Panc1 (cell line): ENCODE measurements at places on chromosomes 1 and 21.

DNA sequence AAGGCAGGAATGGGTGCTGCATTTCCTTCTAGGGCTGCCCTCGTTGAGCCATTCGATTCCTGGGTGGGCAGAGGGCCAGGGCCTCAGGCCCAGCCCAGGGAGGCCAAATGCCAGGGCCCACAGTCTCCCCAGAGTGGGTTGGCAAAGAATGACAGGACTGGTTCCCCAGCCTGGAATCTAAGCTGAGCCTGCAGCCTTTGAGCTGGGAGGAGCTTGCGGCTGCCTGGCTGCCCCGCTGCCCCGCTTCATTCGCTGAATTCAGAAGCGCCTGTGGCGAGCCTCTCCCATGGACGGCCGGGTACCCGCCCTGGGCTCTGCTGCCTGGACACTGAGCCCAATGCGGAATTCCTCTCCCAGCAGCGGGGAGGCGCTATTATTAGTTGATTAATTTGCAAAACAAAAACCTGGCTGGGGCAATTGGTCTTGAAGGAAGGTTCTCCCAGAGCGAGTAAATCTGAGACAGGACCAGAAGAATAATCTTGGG, 32.3 kb upstream of the TARDBP start:
- no peak for DNase-seq

DNA sequence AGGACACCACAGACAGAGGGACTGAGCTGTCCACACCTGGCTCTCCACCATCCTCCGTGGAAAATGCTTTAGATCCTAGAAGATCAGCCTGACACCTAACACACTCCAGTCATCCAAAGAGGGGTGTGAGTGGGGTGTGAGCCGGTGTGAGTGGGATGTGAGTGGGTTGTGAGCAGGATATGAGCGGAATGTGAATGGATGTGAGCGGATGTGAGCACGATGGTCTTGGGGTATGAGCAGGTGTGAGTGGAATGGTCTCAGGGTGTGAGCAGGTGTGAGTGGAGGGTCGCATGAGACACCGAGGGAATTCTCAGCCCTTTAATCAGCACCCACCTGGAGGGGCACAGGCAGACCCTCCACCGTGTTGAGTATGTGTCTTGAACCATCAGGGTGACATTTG, 851 bp downstream of the TCP10L start:
- no peak for DNase-seq

GRCh38 chr1:185808631-185809030, 74.4 kb downstream of the HMCN1 start:
- DNase-seq, result no peak

GRCh38 chr1:50453266-50453665, 30.0 kb upstream of the DMRTA2 start:
- no peak for DNase-seq

DNA sequence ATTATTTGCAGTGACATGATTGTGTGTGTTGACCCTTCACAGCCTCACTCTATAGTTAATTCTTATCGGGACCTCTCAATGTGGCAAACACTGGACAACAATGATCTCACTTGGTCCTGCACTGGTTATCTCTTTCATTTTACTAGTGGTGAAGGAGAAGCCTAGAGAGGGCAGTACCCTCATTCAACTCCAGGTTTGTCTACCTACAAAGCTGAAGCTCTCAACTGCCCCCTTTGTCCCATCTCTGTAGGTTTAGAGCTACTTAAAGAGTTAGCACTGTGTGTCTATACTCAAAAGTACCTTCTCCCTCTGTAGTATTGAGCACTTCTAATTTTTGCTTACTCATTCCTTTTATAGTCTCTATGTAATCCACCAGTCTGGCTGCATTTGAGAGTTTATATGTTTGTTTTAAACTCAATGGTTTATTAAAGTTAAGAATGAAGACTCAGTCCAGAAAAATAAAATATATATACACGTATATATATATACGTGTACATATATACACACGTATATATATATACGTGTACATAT, 40.9 kb upstream of the BCL9 start:
- no peak for DNase-seq

GRCh38 chr21:35333831-35334618, 284.9 kb upstream of the RUNX1 start:
- DNase-seq, result no peak

- DNase-seq, result no peak
Observed at GRCh38 chr1:207306603-207307002, 14.9 kb upstream of the CD55 start.

DNA sequence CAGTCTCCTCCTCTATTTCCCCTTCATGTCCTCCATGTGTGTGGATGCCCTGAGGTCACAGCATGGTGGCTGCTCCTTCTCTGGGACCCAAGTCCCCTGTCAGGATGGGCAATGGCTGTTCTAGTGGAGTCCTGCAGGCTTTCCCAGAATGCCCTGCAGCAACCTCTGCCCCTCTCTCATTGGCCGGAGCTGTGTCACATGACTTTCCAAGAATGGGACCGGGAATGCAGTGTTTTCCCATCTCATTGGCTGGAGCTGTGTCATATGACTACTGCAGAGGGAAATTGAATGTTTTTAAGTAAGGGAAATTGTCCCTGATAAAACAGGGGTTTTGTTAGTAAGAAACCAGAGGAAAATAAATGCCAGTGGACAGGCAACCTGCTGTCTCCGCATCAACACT, 365.9 kb downstream of the PTPRU start:
- no peak for DNase-seq

- no peak for DNase-seq
Observed at GRCh38 chr1:1237874-1238701, 6.1 kb downstream of the B3GALT6 start.

GRCh38 chr1:31377364-31377863, 4.5 kb upstream of the FABP3 start:
- DNase-seq, result no peak

- DNase-seq, result no peak
Observed at GRCh38 chr1:198165927-198166647, 9.3 kb downstream of the NEK7 start.

DNA sequence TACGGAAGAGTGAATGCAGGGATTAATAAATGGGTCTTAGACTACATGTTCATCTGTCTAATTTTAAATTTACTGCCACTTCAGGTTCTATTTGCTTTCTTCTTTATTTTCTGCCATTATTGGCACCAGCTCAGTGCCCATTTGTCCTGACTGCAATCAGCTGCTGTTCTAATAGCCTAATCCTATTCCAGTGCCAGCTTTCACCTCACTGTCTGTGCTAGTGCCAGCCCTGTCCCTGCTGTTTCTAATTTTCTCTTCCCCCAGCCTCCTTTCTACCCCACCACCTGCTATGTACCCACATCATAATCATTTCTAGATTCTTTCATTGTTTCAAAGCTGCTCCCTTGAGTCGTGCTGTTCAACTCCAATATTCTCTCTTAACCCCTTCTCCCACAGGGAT, 86.4 kb downstream of the KCNK1 start:
- DNase-seq, result no peak

- DNase-seq, result no peak
Observed at GRCh38 chr21:24729568-24729967, 877.7 kb downstream of the MRPL39 start.

DNA sequence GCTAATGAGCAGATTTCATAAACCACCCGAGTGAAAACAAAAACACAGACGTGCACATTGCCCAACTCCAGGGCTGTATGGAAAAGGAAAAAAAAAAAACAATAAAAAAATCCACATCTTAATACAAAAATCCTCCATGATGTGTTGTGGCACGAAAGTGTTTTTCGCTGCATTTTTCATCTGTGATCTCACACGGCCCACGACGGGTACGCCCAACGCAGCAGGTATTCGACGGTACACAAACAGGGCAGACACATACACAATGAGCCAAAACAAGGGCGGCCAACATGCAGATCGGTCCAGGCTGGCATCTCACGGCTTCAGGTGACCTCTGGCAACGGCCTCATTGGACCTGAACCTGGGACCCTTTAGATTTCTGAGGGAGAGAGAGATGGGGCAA, 31.1 kb downstream of the CASZ1 start:
- DNase-seq, result no peak

DNA sequence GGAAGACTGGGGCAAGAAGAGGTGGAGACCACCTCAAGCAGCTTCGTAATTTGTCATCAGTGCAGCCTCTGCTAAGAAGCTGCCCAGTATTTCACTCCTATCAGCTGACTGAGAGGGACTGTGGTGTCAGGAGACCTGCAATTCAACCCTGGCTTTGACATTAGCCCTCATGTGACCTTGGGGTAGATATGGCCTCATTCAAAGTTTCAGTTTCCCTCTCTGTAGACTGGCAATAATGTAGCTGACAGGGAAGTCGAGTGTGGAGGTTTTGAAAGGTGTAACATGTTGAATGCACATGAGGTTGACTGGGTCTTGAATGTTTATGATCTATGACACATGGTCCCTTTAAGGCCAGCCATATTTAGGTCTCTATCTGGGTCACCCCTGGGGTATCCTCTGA, 2.2 kb upstream of the SPRR4 start:
- DNase-seq, result no peak

GRCh38 chr1:112878321-112878720, 77.7 kb downstream of the SLC16A1 start:
- DNase-seq, result no peak

GRCh38 chr1:204254031-204254661, 40.4 kb upstream of the GOLT1A start:
- DNase-seq, result no peak

GRCh38 chr1:226351709-226352108, 42.7 kb upstream of the LIN9 start:
- no peak for DNase-seq

GRCh38 chr1:84619383-84620102, 45.3 kb upstream of the CTBS start:
- DNase-seq, result no peak

DNA sequence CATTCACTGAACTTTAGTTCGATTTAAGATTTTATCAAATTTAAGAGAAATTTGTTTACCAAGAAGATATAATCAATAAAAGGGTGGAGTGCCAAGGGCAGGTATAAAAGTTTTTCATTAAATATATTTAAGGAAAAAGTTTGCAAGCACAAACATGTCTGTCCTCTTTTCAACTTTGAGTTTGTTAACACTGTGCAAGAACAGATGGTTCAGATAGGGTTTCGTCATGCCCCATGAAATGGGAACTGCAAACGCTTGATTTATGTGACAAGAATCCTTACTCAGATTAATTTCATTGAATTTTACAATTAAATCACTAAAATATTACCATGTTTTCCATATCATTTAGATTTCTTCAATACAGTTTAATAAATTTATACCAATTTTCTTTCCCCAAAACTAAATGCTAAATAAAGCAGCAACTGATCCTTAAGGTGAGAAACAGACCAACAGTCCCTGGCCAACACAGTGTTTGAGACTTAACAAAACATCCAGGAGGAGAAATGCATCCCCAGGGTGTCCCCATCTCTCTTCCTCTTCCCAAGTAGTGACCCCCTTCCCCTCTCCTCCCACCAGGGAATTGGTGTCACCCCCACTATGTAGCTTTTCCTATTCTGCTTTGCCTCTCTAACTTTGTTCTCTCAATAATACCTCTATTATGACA, 292.9 kb downstream of the LTN1 start:
- no peak for DNase-seq

DNA sequence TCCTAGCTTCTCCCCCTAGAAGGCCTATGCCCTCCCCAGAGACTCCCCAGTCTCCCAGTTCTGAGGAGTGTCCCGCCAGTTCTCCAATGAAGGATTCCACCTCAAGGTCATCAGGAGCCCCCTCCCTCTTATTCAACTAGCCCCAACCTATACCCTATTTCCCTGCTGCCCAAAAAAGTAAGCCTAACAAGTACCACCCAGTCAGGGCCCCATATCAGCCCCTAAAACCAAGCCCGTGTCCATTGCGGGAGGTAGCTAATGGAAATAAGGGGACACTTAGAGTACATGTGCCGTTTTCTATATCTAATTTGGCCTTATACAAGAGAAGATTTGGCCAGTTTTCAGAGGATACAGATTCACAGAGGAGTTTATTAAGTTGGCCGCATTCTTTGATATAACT, 416.2 kb downstream of the MATN1 start:
- no peak for DNase-seq

DNA sequence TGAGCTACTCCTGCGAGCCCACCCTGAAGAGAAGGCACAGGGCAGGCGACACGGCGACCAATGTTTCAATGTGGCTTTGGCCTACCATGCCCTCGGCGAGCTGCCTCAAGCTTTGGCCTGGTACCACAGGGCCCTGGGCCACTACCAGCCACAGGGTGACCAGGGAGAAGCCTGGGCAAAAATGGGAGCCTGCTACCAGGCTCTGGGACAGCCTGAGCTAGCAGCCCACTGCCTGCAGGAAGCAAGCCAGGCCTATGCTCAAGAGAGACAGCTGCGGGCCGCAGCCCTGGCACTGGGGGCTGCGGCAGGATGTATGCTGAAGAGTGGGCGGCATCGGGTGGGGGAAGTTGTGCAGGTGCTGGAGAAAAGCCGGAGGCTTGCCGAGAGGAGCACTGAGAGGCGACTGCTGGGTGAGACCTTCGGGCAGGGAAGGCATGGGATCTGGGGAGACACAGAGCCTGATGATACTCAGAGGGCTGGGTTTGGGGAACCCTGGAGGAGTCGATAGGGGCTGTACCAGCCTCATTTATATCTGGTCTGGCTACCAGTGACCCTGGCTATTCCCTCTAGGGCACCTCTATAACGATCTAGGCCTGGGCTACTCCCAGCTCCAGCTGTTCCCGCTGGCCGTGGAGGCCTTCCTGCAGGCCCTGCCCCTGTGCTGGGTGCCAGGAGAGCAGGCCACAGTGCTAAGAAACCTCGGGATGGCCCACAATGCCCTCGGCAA, 2.3 kb downstream of the TTC24 start:
- no peak for DNase-seq

DNA sequence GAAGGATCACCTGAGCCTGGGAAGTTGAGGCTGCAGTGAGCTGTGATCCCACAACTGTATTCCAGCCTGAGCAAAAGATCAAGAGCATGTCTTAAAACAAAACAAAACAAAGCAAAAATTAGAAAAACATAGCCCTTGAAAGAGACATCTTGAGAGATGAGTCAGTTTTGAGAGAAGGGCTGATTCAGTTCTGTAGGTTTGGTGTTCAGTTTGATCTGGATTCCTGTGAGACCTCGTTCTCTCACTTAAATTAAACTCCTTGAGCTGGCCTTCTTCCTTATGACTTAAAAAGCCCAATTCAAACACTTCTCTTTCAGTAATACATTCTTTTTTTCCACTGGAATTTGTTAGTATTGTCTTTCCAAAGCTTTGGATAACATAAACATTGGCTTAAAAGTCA, 164.2 kb downstream of the NRIP1 start:
- DNase-seq, result no peak

DNA sequence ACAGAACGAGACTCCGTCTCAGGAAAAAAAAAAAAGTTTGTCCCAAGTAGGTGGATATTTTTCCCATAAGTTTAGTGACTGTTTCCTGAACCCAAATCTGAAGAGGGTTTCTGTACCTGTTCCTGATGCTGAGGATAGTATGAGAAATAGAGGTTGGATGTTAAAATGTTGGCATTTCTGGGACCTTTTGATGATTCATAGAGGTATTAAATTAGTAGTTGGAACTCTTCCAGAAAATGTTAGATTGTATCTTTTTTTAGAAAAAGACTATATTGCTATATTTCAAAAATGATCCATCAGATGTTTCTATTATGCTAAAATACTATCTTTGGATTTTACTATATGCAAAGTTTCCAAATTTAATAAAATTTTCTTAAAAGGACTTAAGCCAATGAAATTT, 2.9 kb upstream of the CENPL start:
- no peak for DNase-seq
